ENCODE measurements at places on chromosomes 12 and 14.
A peak's percentile ranks its signal among the peaks of the same experiment; 100 is the strongest.

- no peak for DNase-seq
Measured at GRCh38 chr12:123548107-123548506, 14.6 kb upstream of the RILPL1 start.

GRCh38 chr12:42698213-42698612, 108.7 kb upstream of the PRICKLE1 start:
- peak; percentile 43 for DNase-seq

- no peak for DNase-seq
Measured at GRCh38 chr12:108430926-108431325, 84.2 kb upstream of the FICD start.

DNA sequence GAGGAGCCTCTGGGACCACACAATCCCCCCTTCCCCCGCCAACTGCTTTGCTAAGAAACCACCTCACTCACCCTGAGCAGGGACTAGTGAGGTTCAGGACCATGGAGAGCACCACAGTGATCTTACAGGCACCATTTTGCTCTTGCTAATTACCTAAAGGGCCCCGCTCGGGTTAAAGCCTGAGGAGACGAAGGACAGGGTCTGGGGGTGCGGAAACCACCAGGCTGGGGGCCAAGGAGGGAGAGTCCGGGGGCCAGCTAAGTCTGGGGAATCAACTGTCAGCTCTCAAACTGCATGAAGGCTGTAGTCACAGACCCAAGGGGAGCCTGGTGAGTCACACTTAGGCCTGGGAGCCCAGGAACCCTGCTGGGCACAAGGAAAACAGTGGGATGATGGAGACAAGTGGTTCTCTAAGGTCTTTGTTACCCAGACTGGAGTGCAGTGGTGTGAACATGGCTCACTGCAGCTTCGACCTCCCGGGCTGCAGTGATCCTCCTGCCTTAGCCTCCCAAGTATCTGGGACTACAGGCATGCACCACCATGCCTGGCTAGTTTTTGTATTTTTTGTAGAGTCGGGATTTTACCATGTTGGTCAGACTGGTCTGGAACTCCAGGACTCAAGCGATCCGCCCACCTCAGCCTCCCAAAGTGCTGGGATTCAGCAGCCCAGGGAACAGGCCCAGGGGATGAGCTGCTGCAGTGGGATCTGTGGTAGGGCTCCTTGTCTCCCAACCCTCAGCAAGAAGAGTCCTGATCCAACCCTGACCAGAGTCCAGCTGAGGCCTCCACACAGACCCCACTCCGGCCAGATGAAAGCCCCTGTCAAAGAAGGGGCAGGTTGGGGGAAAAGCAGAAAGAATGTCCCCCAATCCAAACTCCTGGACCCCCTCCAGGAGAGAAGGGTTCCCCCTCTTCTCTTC, 98.8 kb downstream of the CALM1 start:
- peak; percentile 32 for DNase-seq

DNA sequence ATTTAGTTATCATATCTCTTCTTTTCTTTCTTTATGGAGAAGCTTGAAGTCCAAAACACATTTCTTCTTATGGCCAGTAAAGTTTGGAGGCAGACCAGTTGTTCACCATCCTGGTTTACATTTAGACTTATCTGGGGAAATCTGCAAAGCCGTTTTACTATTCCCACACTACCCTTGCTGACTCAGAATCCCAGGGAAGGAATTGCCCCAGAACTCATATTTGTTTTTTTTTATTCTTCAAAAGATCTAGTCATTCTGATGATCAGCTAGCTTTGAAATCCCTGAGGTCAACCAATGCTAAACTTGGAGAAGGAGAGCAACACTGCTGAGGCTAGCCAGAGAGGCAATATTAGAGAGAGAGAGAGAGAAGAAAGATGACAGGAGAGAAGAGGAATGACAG, 12.3 kb upstream of the LMO3 start:
- no peak for DNase-seq

DNA sequence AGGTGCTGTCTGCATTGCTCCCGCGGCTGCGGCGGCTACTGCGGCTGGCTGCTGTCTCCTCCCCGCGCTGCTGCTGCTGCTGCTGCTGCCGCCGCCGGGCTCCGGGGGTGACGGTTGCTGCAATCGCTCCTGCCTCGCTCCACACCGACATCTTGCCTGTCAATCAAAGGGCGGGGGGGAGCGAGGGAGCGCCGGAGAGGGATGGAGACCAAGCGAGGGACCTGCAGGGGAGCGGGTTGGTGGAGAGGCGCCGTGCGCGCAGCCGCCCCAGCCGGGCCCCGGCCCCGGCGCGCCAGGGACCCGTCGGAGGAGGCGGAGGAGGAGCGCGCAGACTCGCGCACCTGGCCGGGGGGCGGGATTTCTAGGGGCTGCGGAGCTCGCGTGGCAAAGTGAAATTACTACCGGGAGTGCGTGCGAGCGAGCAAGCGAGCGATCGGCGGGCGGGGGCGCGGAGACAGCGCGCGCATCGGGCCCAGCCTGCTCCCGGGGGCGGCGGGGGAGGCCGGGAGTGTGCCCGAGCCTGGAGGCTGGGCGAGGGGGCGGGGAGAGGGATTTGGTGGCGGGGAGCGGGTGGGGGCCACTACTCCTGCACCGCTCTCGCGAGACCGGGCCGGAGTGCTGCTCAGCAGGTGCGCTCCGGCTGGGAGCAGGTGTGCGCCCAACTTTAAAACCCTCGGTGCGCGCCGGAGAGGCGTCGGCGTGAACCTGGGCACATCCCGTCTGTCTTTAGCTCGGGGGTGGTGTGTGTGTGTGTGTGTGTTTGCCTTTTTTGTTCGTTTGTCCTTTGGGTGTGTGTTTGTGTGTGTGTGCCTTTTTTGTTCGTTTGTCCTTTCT, at the start of gene KSR2:
TSS of gene KSR2 (minus strand) at position 165 of the 834 bp plus-strand sequence. CDS start 735 bp downstream, outside the sequence.
- DNase-seq, result no peak

- DNase-seq, result no peak
Measured at GRCh38 chr14:64997108-64997794, 10.6 kb downstream of the FNTB start.

- DNase-seq, result no peak
Measured at GRCh38 chr14:70995671-70996070, 88.4 kb downstream of the PCNX1 start.

GRCh38 chr12:91138337-91138920, 27.1 kb upstream of the LUM start:
- no peak for DNase-seq

DNA sequence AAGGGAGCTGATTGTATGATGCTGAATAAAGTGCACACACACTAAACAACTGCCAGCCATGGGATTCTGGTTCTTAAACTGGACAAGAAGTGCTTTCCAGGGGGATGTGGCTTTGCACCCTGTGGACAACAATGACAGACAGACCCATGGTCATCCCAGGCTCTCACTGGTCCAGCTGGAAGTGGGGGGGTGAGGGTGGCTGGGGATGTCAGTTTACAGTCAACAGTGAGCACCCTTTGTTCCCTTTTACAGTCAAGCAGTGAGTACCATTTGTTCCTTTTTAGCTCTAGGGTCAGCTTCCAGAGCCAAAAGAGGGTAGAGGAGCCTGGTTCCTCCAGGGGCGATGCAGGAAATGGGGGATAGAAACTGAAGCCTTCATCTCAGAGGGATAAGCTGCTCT, 100.7 kb downstream of the SMOC1 start:
- DNase-seq, result no peak

DNA sequence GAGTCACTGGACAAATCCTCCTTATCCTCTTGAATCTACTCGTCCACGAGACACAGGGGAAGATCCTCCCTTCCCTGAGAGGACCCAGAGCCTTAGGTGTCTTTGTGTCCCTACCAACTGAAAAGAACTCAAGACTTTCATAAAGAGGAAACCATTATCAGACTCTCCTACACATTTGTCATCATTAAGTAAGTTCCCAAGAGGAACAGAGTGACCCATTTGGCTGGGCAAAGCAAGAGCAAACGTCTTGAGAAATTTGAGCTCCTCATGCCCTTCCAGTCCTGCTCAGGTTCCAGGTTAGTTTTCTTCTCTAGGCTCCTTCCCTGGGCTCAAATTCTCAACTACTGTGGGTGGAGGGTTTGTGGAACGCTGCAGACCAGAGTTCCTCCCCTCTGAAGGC, 5.7 kb downstream of the MLF2 start:
- DNase-seq, result no peak

- DNase-seq, result no peak
Measured at GRCh38 chr12:5507401-5507935, 75.6 kb downstream of the NTF3 start.
